ENCODE measurements at places on chromosomes 3 and 15.

DNA sequence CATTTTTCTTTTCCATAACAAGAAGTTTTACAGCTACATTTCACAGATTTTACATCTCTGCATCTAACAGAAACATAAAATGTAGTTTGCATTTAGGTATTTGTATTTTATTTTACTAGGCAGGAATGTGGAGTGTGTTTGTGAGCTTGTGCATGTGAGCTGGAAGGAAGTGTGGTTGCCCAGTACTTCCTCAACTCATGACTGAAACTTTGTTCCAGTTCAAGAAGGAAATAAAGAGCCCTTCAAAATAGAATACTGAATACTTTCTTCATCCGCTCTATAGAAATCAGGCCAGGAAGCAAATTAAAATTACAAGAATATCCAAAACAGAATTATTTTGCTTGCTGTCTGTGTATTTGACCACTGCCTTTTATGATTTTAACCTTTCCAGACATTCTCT lies 81.3 kb downstream of the CHL1 start:
- DNase-seq: no peak

- no peak for DNase-seq
Measured at GRCh38 chr3:71511037-71511436, 72.5 kb downstream of the FOXP1 start.

DNA sequence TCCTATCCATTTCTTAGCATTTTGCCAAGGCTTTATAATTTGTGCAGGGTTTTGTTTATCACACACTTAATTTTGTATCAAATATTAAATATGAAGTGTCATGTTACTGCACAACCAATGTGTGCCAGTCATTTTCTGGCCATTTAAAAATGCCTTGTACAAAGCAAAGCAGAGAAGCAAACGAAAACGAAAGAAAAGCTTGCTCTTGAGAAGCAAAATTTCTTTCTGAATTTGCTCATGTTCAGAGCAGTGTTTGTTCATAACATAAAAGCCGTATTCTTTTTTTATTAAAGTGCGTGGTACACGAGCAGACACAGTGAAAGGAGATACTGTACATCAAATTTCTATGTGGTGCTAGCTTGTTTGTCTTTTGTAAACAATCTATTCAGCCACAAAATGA lies 792.6 kb downstream of the NAALADL2 start:
- no peak for DNase-seq

DNA sequence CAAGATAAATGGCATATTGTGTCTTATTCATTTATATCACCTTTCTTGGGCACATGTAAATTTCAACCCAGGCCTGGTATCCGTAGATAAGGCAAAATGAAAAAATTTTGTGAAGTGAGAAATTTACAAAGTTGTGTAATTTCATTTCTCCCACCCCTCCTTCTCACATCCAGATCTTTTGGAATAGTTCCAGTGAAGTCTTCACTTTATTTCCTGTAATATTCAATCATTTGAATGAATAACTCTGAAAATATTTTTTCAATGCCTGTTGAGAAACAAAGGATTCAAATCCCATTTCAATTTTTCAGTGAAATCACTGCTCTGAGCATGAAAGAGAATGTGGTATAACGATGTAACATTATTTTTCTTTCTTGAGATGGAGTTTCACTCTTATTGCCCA lies 53.4 kb downstream of the BTLA start:
- DNase-seq: no peak

- DNase-seq: no peak
Measured at GRCh38 chr3:72174040-72174439, 389.1 kb upstream of the PROK2 start.

GRCh38 chr3:71713041-71713440 lies 12.2 kb downstream of the EIF4E3 start:
- DNase-seq: no peak

DNA sequence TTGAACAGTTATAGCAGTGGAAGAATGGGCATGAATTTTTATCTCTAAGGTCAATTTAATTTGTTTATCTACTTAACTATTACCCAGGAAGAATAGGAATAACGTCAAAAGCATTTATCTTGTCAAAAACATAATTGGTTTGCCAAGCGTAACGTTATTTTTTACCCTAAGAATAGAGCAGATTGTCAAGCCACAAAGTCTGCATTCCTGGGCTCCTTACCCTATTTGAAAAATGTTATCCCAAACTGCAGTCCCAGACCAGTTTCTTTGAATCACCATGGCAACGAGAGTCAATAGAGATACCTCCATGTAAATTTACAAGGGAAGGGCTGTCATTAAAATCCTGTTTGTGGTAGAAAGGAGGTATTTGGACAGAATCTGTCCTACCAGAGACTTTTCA lies 61.1 kb downstream of the CPNE4 start:
- no peak for DNase-seq

DNA sequence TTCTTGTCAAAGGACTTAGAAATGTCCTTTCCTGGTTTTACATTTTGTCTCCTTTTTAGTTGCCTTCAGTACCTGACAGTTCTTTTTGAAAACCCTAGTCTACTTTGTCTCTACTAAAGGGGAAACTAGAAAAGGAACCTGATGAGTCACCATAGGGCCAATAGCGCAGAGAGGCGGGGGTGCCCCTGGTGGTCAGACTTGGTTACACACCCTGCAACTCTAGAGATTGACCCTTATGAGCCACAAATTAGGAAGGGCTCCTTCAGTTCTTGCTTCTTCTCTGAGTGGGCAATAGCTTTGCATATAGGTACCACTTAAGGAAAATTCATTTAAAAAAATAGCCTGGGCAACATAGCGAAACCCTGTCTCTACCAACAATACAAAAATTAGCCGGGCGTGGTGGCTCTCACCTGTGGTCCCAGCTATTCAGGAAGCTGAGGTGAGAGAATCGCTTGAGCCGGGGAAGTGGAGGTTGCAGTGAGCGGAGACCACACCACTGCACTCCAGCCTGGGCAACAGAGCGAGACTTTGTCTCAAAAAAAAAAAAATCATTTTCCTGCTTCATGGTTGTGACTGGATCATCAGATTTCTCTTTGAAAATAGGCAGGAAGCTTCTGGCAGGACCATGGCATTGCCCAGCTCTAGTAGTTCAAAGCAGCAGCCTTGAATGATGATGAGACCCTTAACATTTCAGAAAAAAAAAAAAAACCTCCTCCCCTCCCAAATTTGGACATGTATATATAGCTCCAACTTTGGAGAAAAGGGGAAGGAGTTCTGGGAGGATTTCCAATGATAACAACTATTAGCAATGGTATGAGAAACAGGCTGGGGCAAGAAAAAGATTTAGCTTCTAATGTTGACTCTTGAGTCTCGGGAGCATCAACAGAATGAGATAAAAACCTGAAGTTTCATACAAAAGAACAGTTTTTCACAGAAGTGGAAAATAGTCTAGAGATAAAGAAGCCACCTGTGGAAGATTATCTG lies 45.2 kb upstream of the RASA2 start:
- DNase-seq: peak; percentile 87

DNA sequence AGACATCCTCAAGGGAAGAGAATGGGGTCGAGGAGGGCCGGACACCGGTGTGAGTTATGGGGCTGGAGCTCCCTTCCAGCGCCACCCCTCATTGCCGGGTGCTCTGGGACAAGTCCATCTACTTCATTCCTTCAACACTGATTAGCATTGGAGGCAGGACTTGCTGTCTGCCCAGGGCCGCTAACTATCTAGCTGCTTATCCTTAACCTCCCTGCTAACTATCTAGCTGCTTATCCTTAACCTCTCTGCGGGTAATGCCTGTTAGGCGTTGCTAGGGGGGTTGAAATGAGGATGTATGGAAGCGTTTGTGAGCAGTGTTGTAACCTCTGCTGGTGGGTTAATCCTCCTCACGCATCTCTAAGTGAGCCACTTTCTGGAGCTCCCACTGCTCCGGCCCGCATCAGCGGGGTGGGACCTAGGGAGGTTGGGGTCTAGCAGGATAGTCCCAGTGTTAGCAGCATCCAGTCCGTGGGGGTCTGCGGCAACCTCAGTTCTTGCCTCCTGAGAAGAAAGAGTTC lies 10.9 kb upstream of the CHAC1 start:
- peak; percentile 46 for DNase-seq

DNA sequence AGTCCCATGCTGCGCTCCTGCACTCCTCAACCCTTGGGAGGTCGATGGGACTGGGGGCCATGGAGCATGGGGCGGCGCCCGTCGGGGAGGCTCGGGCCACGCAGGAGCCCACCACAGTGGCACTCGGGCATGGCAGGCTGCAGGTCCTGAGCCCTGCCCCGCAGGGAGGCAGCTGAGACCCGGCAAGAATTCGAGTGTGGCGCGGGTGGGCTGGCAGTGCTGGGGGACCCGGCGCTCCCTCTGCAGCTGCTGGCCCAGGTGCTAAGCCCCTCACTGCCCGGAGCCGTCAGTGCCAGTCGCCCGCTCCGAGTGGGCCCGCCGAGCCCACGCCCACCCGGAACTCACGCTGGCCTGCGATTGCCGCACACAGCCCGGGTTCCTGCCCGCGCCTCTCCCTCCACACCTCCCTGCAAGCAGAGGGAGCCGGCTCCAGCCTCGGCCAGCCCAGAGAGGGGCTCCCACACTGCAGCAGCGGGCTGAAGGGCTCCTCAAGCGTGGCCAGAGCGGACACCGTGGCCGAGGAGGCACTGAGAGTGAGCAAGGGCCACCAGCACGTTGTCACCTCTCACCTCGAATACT lies 200.3 kb downstream of the ROBO2 start:
- DNase-seq: no peak

DNA sequence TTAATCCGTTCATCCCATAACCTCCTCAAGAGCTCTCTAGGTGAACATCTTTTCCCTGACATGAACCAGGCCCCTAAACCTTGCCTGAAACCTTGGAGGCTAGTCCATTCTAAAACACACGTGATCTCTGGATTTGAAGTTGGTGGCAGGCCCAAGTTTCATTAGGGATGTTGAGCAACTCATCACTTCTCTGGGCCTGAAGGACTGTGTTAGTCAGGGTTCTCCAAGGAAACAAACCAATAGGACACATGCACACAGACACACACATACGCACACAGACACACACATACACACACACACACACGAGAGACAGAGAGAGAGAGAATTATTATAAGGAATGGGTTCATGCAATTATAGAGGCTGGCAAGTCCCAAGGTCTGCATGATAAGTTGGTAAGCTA lies 31.9 kb downstream of the ACAN start:
- no peak for DNase-seq

- peak; percentile 92 for DNase-seq
Measured at GRCh38 chr3:52052831-52053306, 3.5 kb downstream of the DUSP7 start.

DNA sequence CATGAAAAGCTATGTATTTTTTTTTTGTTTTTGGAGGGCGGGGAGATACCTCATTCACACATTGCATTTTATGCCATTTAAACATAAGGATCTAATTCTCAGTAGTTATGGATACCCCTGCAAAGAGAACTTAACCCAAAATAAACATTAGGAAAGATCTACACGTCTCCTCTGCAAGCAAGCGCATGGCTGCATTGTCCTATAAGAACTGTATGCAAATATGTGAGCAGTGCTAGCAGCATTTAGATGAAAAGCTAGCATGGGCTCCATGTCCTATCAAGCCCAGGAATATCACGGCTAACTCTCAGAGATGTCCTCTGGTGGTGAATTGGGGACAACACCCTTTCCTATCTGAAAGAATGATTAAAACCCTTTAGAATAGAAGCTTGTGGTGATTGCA lies 292.8 kb downstream of the MEX3B start:
- DNase-seq: no peak

GRCh38 chr3:197339841-197340520 lies 41.6 kb upstream of the DLG1 start:
- DNase-seq: no peak

GRCh38 chr15:64122444-64122843 lies 26.7 kb downstream of the SNX1 start:
- no peak for DNase-seq

- DNase-seq: no peak
Measured at GRCh38 chr15:82871358-82871757, 61.9 kb downstream of the WHAMM start.

- no peak for DNase-seq
Measured at GRCh38 chr3:186665625-186666188, at the start of gene HRG. HRG (plus strand) TSS chr3:186666014; CDS start chr3:186666032, 18 bp downstream.

GRCh38 chr3:149090907-149091306 lies 4.6 kb upstream of the HLTF start:
- DNase-seq: no peak

DNA sequence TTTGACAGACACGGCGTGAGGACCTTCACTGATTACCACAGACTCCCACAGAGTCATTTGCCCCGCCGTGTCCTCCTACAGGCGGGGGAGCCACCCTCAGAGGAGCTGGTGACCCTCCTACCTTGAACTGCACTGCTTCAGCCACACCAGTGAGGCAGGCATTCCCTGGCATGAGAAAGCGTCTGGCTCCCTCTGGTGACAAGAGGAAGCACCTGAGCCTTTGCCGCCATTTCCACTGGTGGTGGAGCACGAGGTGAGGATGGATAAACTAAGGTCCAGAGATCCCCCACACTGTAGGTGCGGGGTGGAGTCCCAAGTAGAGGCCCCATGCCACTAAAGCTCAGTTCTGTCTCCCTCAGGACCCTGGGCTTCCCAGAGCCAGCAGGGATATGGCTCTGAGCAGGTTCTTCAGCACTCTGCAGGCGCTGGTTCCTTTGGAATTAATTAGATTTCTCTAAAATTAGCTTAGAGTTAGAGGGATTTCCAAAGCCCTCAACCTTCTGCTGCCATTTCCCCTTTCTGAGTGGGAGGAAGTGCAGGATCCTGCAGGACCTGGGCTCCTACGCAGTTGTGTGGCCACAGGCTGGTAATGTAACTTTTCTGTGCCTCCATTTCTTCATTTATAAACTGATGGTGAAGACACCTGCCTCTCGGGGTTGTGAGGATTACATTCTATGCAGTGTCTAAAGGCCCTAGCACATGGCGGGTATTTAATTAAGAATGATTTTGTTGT lies 224.0 kb downstream of the SLCO3A1 start:
- peak; percentile 74 for DNase-seq

DNA sequence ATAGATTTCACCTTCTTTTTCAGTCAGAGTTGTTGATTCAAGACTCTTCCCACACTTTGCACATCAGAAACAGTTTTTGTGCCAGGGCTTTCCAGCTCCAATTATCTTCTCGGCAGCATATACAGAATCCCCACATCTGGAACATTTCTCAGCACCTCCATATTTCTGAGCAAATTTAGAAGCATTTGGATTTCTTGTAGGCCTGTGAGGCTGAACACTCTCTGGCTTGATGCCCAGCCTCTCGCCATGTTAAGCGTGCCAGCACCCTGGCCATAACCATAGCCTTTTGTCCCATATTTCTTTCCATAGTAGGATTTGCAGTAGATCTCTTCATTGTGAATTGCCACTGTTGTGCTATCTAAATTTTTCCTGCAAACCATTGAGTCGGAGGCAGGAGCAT lies 28.3 kb downstream of the CD80 start:
- no peak for DNase-seq

DNA sequence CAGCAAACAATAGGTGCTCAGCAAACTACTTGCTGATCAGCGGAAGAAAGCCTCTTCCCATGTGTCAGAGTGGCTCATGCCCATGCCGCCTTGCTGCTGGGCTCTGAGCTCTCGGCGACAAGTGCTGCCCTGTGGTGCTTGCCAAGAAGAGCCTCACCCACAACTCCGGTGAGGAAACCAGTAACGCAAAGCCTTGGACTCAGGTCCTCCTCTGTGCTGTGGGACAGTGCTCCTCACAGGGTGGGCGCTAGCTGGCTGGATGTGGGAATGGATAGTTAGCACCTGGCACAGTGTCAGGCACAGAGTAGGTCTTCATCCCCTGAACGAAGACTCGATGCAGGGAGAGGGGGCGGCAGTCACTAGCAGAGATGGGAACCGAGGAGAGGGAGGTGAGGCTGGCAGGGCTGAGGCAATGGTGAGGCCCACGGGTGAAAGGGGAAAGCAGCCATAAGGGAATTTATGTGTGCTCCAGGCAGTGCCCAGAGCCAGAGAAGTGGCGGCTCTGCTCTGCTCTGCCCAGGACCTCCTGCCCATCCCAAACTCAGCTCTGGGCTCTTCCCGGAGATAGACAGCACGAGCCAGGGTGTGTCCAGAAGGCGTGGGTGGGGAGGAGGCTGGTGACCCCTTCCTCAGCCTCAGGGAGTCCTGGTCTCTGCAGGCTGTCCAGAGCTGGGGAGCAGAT lies 55.7 kb downstream of the IQSEC1 start:
- no peak for DNase-seq
